Activated CD8-positive, alpha-beta T cell treated with anti-CD3 and anti-CD28 coated beads, Interleukin-2, amount 10 ng/mL, durations not matched to agents 7 days and 5 days (primary cell): ENCODE measurements at places on chromosomes 4 and X.
A peak's percentile ranks its signal among the peaks of the same experiment; 100 is the strongest.

DNA sequence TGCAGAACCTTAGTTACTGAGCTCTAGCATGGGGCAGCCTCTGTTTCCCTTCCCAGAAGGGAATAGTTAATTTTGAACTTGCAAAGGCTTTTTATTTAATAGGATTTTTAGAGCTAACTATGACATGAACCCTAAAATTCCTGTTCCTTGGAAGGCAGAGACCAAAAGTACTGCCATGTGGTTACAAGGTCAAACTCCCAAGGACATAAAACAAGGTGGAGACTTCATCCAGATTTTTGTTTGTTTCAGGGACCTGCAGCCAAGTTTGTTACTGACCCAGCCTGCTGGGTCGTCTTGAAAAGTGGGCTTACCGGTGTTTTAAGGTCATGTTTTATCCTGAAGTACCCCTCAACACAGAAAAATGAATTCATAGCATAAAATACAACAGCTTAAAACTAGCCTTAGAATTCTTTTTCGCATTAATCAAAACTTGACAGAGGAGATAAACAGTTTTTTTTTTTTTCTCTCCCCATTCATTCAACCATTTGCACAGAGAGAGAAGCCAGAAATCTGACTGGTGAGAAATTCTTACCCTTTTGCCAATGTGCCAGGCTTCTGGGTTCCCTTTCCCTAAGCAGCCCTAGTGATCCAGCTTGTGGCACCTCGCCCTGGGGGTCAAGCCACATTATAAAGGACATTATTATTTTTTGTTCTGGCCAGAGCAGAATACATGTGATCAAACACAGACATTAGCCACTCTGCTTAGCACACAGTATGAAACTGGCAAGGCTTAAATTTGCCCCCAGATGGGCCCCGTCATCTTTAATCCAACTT lies 21.5 kb upstream of the GRPEL1 start:
- DNase-seq, result no peak

DNA sequence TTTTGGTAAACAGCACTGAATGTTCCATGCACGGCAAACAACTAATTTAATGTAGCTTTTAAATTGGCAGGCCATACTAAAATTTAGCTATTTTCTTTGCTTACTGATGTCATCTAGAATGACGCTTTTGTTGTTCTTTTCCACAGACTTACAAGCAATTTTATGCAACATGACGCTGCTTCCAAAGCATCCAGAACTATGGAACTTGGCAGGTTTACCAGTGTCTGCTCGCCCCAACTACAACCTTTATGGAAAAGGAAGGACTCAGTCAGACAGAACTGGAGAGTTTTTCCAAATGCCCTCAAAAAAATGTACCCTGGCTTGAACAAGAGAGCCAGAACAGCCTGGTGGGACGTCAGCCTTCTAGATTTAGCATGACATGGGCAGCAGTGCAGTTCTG lies 58.7 kb downstream of the ANOS1 start:
- DNase-seq, result no peak

DNA sequence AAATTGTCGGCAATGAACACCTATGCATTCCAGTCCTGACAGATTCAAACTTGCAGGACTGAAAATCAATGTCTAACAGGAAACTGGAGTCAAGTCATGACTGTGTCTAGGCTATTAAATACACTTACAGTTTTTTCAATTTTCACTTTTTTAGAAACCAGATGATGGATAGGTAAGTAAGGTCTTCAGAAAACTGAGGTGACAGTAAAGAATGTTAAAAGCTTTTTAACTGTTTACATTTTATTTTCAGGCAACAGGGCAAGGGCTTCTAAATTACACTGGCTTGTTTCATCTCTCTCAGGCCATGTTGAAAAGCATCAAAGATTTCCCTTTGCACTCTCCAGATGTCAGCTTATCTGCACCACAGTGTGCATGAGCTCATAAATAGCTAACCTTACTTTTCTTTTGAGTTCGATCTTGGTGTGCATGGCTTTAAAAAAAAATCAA lies 65.2 kb downstream of the SEC24D start:
- DNase-seq, result no peak

GRCh38 chr4:82561786-82562563 lies at the start of gene TMEM150C:
Gene TMEM150C, minus strand, starts transcription at chr4:82561988. Its CDS starts 57,331 bp downstream, at chr4:82504657.
- DNase-seq, result no peak

- no peak for DNase-seq
Measured at GRCh38 chr4:69727426-69727825, 33.0 kb downstream of the SULT1B1 start.

DNA sequence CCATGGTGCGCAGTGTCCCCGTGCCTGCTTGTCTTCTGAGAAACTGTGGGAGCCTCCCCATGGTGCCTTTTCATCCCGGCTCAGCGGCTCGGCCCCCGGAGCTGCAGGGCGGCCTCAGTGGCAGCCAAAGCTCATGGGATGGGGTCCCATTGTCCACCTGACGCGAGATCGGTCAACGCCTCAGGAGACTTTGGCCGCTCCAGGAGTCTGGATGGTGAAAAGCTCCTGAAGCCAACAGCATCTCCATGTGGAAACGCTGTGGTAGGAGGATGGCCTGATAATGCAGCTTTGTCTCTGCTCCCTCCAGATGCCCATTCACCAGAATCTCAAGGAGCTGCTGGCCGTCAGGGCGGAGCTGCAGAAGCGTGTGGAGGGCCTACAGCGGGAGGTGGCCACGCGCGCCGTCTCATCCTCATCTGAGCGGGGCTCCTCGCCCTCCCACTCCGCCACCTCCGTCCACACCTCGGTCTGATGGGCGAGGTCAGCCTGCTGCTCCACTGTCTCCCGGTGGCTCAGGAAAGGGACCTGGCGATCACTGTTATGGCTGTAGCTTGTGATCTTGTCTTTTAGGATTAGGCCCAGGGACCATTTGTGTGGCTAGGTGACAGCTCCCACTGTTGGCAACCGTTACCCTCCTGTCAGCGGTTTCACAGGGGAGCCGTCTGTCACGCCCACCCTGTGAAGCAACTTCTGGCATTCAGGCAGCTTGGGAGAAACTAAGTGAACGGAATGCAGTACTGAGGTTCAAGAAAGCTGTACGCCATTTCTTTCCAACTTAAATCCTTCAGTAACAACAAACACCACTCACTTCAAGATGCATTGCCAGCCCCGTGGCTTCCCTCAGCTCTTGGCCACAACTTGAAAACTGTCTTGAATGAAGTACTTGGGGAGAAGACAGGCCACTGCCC lies 69.3 kb downstream of the MTMR1 start:
- no peak for DNase-seq

DNA sequence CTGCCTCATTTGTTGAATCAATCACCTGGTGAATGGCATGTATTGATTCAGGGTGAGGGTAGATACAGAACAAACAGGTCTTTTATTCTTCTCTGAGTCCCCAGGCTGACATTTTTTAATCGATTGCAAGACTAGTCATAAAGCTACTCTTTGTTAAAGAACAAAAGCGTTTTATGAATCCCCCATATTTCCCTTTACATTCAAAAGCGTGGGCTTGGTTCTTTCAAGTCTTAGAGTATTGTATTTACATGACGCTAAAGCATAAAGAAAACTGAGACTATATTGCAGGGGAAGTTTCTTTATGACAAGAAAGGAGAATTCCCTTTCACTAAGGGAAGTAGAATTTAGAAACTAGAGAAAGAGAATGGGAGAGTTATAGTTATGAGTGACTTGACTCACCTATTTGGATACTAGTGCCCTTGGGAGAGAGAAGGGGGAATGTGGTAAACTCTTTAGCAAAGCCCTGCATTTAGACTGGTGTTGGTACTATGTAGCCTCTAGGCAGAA lies 69.3 kb upstream of the PDE5A start:
- no peak for DNase-seq

- no peak for DNase-seq
Measured at GRCh38 chr4:4521731-4522130, 20.1 kb downstream of the STX18 start.

DNA sequence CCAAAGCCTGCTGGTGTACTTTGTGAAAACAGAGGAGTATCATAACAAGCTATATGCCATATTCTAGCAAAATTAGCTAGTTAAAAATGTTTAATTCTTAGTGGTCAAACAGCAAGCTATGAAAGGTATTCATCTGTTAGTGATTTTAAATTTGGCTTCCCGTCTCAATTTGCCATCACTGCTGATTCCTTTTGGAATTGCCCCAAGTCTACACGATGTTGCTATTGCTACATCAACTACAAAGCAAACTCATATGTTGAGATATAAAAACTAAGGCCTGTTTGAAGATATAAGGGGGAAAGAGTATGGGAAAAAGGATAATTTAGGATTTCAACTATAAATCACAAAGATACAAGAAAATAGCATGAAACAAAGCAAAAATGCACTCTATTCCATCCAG lies 146.1 kb downstream of the COL25A1 start:
- DNase-seq, result no peak

- peak; percentile 50 for DNase-seq
Measured at GRCh38 chrX:49308604-49309269, 5.3 kb downstream of the GAGE10 start.

DNA sequence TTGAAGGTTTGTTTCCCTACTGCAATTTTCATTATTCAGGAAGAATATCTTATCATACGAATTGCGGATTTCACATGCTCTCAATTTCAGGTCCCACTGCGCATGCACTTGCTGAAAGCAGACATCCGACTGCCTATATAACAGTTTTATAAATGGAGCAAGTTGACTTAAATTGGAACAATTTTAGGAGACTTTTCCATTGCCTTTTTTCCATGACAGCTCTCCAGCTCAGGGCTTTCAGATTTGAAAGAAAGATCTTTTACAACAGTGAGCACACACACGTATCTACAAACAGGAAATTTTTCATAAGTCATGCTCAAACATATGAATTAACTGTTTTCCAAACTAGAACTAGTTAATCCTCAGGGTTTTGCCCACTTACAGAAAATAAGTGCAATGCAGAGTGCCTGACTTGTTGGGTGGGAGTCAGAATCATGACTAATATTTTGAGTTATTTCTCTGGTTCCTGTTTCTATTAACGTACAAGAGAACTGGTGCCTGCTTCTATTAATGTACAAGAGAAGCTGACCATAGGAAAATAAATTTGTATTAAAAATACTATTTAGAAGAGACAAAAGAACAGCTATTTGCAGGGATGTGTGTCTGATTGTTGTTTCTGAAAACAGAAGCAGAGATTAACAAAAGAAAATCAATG lies 137.9 kb downstream of the GPC3 start:
- DNase-seq, result no peak

GRCh38 chrX:155056877-155057792 lies 13.8 kb downstream of the CMC4 start:
- DNase-seq, result peak; percentile 62

GRCh38 chrX:129769467-129770154 lies 10.1 kb upstream of the SASH3 start:
- DNase-seq, result peak; percentile 91

GRCh38 chr4:83552083-83552482 lies 16.2 kb downstream of the GPAT3 start:
- DNase-seq, result no peak

GRCh38 chrX:31820430-31821210 lies 748.8 kb upstream of the FTHL17 start:
- DNase-seq, result no peak

DNA sequence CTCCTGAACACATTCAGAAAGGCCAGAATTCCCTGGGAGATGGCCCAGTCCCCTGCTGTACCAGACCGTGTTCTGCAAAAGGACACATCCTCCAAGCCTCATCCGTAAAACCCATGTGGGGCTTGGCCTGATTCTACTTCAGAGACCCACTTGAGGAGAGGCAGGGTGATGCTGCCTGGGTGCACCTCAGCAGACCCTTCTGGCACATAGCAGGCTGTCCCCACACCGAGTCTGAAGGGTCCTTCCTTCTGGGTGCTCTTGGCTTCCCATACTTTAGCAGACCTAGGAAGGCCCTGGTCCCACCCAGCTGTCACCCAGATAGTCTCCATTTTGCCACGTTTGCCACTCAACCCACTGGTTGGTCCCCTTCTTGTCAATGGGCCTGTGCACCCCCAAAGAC lies 270.1 kb upstream of the AGTR2 start:
- DNase-seq, result no peak

DNA sequence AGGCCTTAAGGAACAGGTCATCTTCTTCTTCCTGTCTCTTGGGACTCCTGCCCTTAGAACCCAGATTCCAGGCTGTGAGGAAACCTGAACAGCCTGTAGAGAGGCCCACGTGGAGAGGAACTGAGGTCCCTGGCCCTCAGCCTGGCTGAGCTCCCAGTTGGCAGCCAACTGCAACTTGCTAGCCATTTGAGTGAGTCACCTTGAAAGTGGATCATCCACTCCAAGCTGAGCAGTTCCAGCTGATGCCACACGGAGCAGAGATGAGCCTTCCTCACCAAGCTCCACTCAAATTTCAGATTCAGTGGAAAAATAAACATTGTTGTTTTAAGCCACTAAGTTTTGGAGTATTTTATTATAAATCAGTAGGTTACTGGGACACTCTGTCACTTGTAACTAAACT lies 392.5 kb downstream of the BCOR start:
- no peak for DNase-seq

GRCh38 chrX:82658492-82658891 lies 849.6 kb upstream of the POU3F4 start:
- no peak for DNase-seq

DNA sequence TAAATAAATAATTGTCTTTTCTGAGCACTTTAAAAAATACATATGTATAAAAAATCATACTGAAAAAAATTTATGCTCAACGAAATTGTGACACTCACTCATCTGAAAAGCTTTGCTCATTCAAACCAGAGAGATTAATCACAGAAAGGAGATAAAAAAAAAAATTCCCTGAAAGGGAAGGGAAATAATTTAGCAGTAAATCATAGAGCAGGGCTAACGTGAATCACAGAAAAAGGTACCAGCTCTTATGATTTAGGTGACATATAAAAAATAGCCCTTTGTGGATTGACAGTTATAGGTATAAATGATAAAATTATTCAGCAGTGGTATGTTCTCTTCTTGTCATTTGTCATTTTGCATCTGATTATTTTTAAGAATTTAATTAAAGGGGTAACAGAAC lies 552.7 kb upstream of the TENM3 start:
- no peak for DNase-seq
